ENCODE measurements at places on chromosomes 5 and 9.

- DNase-seq: no peak
Measured at GRCh38 chr5:78953092-78953800, 31.9 kb downstream of the ARSB start.

DNA sequence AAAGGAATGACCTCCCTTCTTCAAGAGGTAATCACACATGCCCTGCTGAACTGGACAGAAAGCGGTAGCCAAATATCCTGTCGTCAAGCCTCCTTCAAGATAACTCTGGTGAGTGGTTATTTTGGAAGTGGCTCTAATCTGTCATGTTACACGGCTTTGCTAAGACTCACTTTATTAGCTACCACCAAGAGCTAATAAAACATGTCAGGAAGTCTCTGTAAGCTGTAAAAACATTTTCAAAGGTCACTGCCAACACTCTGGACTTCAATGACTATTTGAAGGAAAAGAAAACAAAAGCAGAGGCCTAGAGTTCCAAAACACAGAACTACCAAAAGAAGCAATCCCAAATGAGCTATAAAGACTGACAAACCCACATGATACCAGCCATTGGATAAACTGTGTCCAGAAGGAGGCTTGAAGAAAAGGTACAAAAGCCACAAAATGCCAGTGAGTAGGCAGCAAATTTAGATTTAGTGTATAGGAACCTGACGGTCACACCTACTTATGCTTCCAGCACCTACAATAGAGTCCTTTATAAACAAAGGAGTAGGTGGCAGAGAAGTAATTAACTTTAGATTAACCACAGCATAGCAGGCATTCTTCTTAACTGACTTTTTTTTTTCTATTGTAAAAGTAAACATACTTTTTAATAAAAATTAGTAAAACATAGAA is 97.3 kb upstream of the EQTN start:
- no peak for DNase-seq

- no peak for DNase-seq
Measured at GRCh38 chr5:131218392-131218791, 45.5 kb upstream of the CDC42SE2 start.

DNA sequence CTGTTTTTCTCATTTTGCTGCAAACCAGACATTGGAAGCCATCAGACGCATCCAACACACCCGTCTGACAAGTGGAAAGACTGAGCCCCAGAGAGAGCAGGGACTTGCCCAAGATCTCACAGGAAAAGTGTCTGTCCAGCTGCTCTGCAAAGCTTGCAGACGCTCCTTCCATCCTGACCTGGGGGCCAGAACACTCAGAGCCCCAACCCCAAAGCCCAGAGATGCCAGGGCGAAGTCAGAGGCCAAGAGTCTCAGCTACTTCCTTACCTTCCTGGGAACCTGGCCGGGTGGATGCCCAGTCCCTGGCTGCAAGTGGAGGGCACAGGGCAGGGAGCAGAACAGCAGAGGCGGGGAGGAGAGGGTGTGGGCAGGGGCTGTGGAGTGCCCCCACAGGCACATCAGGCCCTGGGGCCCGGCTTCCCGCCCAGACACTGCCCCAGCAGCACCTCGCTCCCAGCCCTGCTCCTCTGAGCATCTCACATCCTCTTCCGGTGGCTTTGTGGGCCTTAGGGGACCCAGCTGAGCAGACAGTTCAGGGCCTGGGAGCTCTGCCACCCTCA is 9.7 kb upstream of the RALGDS start:
- DNase-seq: no peak

DNA sequence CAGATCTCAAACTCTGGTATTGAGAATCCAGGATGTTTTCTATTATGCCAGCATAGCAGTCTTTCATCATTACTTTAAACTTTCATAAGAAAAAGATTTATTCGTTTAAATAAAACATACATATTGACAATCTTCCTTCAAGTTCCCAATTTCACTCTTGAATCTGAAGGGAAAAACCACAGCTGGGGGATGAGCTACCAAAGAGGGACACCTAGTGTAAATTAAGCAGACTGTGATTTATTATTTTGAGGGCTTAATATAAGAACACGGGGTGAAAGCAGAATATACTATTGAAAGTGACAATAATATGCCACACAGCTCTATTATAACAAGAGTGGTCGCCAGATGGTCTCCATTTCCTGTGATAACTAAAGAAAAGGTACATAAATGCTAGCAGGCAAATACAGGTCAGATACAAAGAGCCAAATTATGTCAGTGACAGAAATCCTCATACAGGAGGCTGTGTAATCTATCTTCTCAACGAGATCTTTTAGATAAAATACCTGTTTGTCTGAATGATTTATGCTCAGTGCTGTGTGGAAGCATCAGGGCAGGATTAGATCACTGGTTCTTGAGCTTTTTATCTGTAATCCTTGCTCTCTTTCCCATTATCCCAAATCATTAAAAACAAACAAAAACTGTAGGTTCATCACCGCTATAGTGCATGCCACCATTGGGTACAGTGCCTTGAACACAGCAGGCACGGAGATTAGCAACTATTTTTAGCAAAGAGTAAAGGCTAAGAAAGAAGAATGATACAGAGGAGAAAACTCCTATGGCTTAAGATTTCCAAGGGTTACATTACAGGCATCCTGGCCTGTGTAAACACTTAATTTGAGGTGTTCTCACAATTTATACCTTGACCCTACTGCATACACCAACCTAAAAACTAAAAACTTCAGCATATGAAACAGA is 116.6 kb downstream of the DROSHA start:
- DNase-seq: no peak

- no peak for DNase-seq
Measured at GRCh38 chr9:135305546-135306180, 173.9 kb upstream of the PPP1R26 start.

DNA sequence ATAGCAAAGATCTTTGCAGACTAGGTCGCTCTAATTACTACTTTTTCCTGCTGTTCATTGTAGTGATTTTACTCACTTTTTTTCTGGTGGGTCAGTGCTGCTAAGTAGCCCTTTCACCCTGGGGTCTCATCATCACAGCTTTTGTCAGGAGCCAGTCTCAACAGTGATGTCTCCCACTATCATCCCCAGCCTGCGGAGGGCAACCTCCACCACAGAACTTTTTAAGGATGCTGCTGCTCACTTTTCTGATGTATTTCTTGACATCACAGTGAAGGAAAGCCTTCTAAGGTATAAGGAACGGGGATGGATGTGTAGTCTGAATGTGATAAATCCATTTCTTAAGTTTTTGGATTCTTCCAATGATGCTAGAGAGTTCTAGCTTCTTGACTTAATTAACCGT is 242.5 kb upstream of the RIOK2 start:
- DNase-seq: no peak

DNA sequence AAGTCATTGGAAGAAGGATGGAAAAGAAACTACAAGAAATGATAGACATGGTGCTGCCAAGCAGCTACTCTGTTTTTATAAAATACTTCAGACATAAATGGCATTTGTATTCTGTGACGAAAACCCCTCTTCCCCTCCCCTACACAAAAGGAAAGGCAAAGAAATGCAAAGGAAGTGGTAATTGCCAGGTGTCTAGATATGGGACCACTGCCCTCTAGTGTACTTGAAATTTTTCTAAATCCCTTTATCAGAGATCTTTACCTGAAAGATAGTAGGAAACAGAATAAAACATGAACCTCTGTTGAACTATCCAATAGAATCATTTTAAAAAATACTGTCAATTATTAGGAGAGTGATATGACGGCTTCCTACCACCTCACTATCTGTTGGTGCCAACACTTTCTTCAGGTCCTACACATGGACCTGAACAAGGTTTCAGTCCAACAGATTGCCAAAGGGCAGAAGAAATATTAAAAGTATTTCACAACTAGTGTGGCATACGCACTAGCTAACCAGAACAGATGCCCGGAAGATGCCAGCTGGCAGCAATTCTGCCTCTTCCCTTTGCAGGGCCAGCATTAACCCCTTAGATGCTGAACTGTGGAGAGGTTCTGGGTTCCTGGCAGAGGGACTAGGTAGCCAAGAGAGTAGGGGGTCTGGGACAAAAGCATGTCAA is 104.1 kb downstream of the TSSK1B start:
- no peak for DNase-seq

GRCh38 chr5:55384072-55384471 is 76.3 kb downstream of the MTREX start:
- DNase-seq: no peak

DNA sequence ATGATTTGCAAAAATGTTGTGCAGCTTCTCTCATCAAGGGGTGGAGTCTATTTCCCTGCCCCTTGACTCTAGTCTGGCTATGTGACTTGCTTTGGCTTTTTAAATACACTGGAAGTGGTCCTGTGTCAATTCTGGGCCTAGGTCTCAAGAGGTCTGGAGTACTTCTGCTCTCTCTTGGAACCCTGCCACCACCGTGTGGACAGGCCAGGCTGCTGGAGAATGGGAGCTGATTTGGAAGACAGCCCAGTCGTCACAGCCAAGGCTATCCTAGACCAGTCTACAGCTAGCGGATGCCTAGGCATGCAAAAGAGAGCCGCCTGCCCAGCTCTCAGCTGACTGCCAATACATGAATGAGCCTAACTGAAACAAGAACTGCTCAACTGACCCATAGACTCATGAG is 56.7 kb upstream of the CLINT1 start:
- no peak for DNase-seq

- peak; percentile 72 for DNase-seq
Measured at GRCh38 chr5:111076091-111076490, 4.6 kb downstream of the TSLP start.

GRCh38 chr5:56494300-56494731 is 261.2 kb upstream of the ANKRD55 start:
- DNase-seq: peak; percentile 57

GRCh38 chr5:135737701-135738563 is 96.5 kb upstream of the SLC25A48 start:
- DNase-seq: no peak

DNA sequence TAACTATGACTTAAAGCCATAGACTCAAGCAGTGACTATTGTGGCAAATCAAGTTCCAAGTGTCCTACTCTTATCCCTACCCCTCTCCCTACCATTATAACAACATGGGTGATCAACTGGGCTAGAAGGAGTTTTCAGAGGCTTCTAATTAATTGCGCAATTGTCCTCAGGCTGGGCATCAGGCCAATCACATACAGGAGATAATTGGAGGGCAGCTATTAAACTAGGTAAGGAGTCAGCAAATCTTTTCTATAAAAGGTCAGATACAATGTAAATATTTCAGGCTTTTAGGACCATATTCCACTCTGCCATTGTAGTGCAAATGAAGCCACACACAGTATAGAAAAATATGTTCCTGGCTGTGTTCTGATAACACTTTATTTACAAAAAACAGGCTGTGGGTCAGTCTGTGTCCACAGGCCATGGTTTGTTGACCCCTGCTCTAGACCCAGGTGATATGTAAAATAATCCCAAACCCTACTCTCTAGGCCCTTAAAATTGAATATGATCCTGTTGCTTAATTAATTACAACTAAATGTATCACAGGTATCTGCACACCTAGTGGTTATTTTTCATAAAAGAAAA is 141.4 kb upstream of the PIK3R1 start:
- no peak for DNase-seq

DNA sequence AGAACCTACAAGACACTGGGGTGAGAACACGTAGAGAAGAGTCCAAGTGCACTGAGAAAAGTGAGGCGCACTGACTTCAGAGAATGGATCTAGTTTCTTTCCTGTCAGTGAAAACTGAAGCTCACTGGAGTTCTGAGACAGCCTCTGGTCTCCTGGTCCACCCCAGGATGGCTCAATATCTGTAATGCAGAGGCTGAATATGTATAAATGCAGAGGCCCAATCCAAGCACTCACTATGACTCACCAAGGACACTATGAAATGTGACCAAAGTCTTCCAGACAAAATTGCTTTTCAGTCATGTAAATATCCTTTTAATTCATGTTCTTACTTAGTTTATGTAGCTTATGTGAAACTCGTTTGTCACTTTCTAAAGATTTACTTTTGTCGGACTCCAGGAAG is 53.8 kb downstream of the NFIB start:
- DNase-seq: no peak

- DNase-seq: peak; percentile 43
Measured at GRCh38 chr5:90015584-90016018, 394.0 kb downstream of the CETN3 start.
